NCI-H446 treated with DMSO at 0.1 percent for 48 hours (cell line): ENCODE measurements at places on chromosomes 16 and 17.

- peak; percentile 39 for DNase-seq
Observed at GRCh38 chr17:39812466-39812865, 51.6 kb downstream of the IKZF3 start.

DNA sequence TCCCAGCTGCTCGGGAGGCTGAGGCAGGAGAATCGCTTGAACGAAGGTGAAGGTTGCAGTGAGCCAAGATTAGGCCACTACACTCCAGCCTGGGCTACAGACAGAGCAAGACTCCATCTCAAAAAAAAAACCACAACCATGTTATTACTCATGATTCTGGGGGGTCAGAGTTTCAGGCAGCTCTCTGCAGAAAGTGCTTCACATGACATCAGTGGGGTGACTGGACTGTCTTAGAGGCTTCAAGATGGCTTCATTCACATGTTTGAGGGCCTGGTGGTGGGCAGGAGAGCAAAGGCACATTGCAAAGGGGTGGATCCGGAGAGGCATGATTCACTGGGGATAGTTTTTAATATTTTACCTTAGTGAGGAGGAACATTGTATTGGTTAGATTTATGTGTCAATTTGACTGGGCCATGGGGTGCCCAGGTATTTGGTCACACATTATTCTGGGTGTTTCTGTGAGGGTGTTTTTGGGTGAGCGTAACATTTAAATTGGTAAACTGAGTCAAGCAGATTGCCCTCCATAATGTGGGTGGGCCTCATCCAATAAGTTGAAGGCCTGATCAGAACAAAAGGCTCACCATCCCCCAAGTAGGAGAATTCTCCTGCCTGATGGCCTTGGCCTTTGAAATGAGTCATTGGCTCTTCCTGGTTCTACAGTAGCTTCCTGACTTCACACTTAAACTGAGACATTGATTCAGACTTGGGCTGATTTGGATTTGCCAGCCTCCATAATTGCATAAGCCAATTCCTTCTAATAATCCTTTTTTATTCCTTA is 109.8 kb downstream of the GOSR1 start:
- no peak for DNase-seq

- no peak for DNase-seq
Observed at GRCh38 chr17:34389126-34389750, 26.2 kb upstream of the CCL1 start.

- no peak for DNase-seq
Observed at GRCh38 chr16:81623365-81624102, 155.6 kb upstream of the PLCG2 start.

DNA sequence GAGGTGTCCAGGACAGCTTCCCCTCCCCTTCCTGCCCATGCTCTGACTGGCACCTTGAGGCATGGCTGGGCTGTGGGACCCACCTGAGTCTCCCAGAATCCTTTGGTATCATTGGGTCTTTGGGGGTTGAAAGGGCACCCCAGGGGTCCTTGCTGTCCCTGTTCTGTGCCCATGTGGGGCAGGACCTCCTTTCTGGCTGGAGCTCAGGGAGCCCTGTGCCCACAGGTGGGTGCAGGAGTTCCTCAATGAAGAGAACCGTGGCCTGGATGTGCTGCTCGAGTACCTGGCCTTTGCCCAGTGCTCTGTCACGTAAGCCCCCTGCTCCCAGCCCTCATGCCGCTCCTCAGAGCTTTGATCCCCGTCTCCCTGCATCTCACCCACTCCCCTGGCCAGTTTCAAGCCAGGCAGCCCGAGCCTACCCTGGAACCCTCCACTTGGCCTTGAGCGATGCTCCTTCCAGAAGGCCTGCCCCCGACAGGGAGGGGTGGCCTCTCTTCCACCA is 11.8 kb downstream of the FMNL1 start:
- no peak for DNase-seq

GRCh38 chr16:17259751-17260270 is 210.9 kb downstream of the XYLT1 start:
- no peak for DNase-seq

GRCh38 chr16:84218176-84218823 is 21.5 kb downstream of the KCNG4 start:
- DNase-seq = no peak

DNA sequence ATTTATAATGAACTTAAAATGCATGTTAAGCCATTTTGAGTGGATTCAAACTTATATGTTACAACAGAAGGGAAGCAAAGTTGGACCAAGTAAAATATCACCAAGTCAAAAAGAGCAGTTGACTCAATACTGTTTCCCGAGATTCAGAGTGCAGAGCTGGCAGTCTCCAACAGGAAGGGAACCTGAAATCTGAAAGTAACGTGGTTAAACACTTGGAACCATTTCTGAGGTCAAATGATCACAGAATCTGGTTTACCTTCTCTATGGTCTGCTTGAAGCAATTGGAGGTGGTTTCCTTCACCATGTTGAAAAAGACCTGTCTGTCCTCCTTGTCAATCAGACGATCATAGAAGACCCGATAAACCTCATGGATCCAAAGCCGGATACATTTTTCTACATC is 86.5 kb downstream of the LYRM1 start:
- DNase-seq = no peak

GRCh38 chr16:11392041-11392581 is 46.9 kb downstream of the RMI2 start:
- no peak for DNase-seq

DNA sequence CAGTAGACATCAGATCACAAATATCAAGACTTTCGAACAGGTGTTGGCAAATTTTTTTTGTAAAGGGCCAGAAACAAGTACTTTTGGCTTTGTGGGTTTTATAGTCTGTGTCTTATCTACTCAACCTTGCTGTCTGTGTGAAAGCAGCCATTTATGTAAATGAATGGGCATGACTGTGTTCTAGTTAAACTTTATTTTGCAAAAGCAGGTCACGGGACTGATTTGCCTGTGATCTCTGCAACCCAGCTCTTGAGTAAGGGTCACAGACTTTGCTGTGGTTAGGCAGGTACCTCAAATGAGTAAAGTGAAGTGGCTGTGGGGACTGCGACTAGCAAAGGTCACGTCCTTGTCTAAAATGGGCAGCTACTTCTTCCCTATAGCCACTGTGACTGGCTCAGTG is 136.5 kb downstream of the FTO start:
- DNase-seq = no peak
